ENCODE measurements at places on chromosomes 5 and 9.

GRCh38 chr9:123550797-123551196 lies 194.8 kb downstream of the CRB2 start:
- no peak for ATAC-seq

GRCh38 chr9:17031546-17031945 lies 103.3 kb upstream of the CNTLN start:
- ATAC-seq, result no peak

- no peak for ATAC-seq
Measured at GRCh38 chr5:117084067-117084466, 509.4 kb upstream of the SEMA6A start.

GRCh38 chr9:133141833-133142595 lies 21.0 kb upstream of the RALGDS start:
- no peak for ATAC-seq

DNA sequence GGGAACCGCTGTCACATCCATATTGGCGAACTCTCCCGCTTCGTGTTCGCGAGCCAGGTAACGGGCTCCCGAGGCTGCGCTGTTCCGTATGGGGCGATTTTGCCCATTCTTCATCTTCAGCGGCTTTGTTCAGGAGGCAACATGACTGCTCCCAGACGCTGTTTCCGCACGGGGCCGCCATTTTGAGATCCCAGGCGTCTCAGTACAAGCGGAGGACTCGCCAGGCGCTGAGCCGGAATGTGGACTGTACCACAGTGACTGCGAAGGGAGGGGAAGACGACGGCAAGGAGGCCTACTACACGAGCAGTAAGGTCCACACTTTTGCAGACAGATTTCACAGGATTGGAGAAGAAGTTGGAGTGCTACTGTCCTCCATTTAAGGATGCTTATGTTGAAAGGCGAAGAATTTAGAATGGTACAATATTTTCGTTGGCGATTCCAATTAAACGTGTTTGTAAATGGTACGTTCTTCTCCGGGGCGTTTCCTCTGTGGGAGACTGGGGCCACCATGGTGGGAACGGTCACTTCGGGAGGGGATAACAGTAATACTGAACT lies 41.6 kb upstream of the ZNF300 start:
- peak; percentile 98 for ATAC-seq

GRCh38 chr5:72511774-72512592 lies 4.8 kb upstream of the ZNF366 start:
- no peak for ATAC-seq

- no peak for ATAC-seq
Measured at GRCh38 chr5:3140117-3140516, 388.6 kb upstream of the IRX2 start.

DNA sequence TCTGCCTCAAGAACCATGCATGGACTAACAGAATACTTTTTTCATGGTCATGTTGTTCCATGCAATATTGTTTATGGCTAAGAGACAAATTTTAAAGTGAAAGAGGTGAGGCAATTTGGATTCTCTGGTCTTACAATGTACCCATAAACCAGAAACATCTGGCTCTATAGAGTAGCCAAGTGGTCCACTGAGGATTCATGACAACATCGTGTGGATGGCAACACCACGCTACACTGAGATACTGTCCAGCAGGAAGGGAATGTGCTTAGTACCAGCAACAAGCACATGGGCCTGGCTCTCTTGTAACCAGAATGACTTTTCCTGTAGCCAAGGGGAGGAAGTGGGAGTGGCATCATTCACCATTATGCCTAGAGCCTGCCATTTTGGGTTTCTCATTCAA lies 218.2 kb downstream of the GADD45G start:
- no peak for ATAC-seq

DNA sequence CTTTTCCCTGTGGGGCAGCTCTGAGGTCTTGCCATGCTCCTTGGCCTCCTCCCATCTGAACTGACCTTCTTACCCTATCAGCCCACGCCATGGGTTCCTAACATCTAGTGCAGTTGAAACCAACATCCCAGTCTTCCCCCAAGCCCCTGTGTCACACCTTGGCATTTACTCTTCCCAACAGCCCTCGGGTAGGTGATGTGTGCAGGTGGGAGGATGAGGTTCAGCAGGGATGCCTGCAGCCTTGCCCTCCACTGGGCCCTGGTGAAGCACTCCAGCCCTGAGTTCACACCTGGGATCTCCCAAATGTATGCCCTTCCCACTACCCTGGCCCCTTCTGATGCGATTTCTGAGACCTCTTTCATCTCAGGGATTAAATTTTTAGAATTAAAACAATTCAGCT lies 15.5 kb downstream of the IRX2 start:
- ATAC-seq, result no peak

DNA sequence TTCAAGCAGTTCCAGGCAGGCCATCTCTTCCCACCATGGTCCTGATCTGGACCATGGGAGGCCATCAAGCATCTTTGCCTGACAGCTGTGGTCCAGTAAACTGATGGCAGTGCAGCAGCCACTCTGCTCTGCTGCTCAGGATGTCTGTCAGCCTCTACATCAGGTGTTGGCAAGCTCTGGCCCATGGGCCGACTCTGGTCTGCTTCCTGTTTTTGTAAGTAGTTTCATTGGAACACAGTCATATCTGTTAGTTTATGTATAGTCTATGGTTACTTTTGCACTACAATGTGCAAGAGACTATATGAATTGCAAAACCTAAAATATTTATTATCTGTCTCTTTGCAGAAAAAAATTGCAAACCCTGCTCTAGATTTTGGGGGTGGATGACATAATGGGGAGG lies 225.0 kb downstream of the KCTD16 start:
- ATAC-seq, result no peak

- ATAC-seq, result no peak
Measured at GRCh38 chr9:128836509-128837145, 7.0 kb upstream of the SPOUT1 start.

DNA sequence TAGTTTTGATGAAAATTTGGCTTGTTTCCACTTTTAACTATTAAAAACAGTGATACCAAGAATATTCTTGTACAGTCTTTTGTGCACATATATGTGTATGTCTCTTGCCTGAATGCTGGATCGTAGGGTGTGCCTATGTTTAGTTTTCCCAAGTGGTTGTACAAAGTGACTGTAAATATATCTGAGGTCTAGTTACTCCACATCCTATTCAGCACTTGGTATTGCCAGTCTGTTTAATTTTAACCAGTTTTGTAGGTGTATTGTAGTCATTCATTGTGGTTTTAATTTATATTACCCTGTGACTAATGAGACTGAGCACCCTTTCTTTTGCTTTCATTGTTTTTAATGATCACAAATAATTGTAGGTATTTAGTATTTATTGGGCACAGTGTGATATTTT lies 17.8 kb downstream of the RCL1 start:
- ATAC-seq, result no peak

DNA sequence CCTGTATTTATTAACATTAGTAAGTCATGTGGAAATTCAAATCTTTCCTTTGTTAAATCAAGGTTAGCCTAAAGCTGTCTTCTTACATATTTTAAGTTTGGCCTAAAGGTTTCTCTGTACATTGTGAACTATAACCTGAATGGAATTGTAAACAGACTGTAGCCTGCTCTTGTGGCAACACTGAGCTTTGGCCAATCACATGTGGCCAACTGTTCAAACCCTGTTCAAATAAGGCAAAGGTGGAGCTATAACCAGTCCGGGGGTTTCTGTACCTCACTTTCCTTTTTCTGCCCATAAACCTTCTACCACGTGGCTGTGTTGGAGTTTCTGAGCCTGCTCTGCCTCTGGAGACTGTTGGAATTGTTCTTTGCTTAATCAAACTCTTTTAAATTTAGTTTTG lies 3.3 kb upstream of the HAPLN1 start:
- no peak for ATAC-seq

GRCh38 chr9:89008744-89009545 lies 17.7 kb downstream of the S1PR3 start:
- no peak for ATAC-seq

- ATAC-seq, result peak; percentile 20
Measured at GRCh38 chr5:114362197-114362976, 517 bp downstream of the KCNN2 start.

GRCh38 chr5:167819406-167819805 lies 472.0 kb upstream of the WWC1 start:
- ATAC-seq, result no peak

GRCh38 chr9:136228107-136228875 lies 17.3 kb downstream of the QSOX2 start:
- no peak for ATAC-seq

GRCh38 chr9:93810028-93810971 lies 144.9 kb downstream of the BARX1 start:
- ATAC-seq, result no peak

DNA sequence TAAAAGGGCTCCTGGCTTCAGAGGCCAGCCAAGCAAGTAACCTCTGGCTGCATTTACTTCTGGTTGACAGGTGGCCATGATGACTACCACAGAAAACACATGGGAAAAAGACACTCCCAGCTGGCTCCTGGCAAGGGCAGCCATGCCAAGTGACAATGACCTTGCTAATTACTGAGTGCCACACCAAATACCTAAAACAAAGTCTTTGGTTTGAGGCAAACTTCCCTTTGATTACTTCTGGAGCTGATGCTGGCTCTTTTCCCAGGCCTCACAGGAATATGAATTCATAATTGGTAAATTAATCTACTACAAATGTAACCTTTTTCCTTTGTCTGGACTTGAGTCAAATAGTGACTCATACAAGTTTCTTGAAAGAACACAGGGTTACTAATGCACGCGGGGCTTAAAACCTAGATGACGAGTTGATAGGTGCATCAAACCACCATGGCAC lies 61.0 kb downstream of the LPAR1 start:
- peak; percentile 46 for ATAC-seq

- ATAC-seq, result no peak
Measured at GRCh38 chr5:157263496-157264090, 2.3 kb upstream of the CYFIP2 start.

GRCh38 chr5:11304641-11305040 lies 543.6 kb upstream of the DAP start:
- no peak for ATAC-seq

DNA sequence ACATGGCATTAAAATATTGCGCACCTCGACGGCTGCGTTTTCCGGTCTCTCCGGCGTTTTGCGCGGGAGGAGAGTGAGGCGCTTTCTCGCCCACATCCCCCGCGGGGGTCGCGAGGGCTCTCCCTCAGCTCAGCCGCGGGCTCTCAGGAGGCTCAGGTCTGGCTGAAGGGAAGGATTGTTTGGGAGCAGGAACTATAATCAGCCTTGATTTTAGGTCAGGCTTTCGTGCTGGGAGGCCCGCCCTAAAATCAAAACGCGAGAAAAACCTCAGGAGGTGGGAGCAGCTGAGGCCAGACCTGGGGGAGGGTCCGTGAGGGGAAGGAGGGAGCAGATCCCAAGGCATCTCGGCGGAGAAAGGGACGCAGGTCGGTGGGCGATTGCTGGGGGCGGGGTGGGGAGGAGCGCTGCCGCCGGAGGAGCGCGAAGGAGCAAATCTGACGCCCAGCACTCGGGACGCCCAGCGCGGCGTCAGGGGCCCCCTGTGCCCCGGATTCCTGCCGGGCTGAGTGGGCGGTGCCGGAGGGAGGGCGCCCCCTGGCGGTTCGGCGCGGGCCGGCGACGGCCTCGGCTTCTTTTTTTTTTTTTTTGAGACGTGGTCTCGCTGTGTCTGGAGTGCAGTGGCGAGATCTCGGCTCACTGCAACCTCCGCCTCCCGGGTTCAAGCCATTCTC lies 18.7 kb upstream of the RNF130 start:
- peak; percentile 90 for ATAC-seq

DNA sequence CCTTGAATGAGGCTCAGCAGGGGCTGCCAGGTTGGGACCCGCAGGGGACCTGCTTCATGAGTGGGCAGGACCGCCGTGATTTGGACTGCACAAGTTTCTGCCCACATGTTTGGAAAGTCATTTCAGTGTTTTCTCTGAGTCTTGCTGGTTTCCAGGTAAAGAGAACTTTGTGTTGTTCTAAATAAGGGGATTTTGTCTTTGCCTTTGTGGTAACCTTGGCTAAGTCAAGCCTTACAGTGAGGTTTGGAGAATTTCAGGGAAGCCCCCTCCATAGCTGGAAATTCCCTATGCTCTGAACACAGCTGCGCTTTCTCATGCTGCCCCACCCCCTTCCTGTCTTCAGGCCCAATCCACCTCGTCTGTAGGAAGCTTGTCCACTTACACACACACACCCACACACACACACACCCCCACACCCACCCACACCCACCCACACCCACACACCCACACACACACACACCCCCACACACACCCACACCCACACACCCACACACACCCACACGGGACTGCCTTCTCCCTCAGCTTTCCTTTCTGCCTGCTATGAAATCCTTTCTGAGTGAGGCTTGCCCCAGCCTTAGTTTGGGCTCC lies 270.1 kb downstream of the HSPA4 start:
- no peak for ATAC-seq

GRCh38 chr5:35416217-35416988 lies 186.1 kb upstream of the PRLR start:
- no peak for ATAC-seq

GRCh38 chr5:176407456-176408251 lies 8.7 kb downstream of the CLTB start:
- peak; percentile 71 for ATAC-seq
